ENCODE measurements at places on chromosomes 2 and 18. TPM values are rescaled to one million over a fixed set of nuclear protein-coding genes. Genes with fewer than 3 reads are reported as not detected.

GRCh38 chr2:219634951-219635751, 7.7 kb downstream of the SLC4A3 start:
- DNase-seq: no peak

GRCh38 chr2:190468814-190469569, 60.8 kb downstream of the MFSD6 start:
- no peak for DNase-seq

GRCh38 chr2:191818725-191819350, 28.1 kb downstream of the CAVIN2 start:
- DNase-seq: no peak

DNA sequence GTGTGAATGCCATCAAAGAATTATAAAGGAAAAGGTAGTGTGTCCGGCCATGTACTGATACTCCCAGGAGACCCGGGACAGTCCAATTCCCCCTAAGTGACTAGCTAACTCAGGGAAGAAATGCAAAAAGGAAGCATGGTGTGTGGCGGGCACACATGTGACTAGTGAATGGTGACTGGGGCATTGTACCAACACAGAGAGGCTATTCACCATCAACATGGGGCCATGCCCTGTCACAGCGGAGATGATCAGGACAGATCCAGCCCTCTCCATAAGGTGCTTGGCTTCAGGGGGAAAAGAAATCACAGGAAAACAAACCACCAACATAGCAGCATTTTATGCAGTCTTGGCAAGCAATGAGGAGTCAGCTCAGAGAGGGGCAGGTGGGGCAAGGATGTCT, 34.3 kb downstream of the FAM168B start:
- no peak for DNase-seq

- DNase-seq: no peak
Measured at GRCh38 chr2:125259451-125259850, 1234.4 kb downstream of the CNTNAP5 start.

GRCh38 chr2:39737661-39738060, 41.4 kb downstream of the THUMPD2 start:
- no peak for DNase-seq

GRCh38 chr2:29113891-29114321, 1.3 kb upstream of the CLIP4 start:
- DNase-seq: no peak

DNA sequence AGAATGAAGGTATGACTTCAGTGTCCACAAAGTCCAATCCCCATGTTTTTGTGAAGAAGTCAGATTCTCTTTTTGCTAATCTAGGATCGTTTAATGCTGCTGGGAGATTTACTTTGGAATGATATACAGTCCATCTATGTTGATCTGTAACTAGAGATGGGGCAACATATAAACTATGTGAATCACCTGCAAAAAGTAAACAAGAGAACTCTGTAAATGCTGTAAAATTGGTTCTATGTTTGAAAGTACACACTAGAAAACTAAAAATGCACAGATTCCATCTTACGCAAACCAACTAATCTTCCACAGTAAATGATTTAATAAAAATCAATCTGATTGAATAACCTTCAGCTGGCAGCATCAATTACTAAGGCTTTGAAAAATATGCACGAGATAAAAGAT, 37.5 kb downstream of the VPS54 start:
- DNase-seq: no peak

The PCBP1 gene
- total RNA-seq: 444 TPM

The HRH4 gene
- total RNA-seq: 0.43 TPM

DNA sequence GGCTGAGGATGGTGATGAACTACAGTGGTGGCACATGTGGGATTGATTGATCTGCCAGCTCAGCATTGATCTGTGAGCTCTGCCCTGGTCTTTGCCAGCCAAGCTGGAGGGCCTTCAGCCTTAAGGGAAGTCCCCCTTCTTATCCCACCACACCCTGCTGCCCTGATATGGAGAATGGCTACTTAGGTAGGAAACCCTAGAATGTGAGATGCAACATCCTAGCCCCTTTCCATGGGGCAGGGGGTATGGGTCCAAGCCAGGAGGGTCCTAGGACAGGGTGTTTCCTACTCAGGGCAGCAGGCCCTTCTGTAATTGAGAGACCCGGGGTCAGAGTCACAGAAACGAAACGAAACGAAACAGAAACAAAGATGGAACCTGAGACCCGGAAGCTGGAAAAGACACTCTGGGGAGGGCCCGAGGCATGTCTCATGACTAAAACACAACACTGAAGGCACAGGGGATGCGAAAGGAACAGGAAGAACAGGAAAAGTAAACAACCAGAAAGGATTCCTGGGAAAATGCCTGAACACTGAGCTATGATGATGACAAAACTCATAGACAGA, 16.9 kb upstream of the SULT1C2 start:
- DNase-seq: no peak

The TMEM214 gene
- 52.4 TPM for total RNA-seq

DNA sequence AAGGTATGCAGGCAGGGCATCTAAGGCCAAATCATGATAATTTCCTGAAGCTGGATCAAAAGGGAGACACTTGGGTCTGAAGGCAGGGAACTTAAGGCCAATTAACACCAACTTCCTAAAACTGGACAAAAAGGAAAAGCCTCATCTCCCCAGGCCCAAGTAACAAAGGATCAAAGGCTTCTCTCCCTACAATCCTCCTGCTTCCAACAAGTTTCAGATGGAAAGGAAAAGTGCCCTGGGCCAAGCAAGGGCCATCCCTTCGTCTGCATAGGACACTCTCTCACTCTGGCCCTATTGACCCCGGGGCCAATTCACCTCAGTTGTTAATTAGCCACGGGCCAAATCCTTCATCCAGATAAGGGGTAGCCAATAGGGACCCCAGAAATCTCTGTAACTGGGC, 1335.8 kb upstream of the CDH2 start:
- no peak for DNase-seq

GRCh38 chr2:173690349-173690748, 274.8 kb downstream of the SP3 start:
- no peak for DNase-seq

The FAM237A gene
- total RNA-seq: not detected

DNA sequence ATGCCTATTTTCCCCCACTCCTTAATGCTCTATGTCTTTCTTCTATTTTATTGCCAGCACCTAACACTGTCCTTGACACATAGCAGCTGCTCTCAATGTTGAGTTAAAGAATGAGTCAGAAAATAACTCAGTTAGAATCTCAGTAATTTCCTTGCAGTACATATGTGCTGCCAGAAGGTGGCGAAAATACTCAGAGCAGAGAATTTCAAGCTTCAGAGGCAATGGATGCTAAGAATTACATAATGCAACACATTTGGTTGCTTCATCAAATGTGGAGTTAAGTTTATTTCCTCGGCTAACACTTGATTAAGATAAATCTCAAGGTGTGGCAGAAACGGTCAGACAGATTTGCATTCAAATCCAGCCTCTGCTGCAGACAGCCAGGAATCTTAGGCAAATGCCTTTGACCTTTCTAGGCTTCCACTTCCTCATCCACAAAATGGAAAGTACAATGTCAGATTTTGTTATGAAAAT, 105.6 kb downstream of the VSNL1 start:
- peak; percentile 53 for DNase-seq

DNA sequence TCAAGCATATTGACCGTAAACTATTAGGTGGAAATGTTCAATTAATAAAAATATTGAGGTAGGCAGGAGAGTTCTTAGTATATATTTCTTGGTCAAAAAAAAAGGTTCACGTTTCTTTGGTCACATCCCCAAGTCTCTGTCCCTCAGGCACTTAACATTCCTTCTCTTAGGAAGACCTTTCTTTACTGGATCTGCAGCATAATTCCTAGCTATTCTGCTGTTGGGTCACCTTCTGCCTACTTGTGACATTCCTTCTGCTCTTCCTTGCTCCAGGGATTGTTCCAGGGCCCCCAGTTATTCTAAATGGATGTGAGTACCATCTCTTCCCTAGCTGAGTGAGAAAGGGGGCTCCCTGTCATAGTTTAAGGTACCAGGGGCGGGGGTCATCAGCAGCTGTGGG, 4.2 kb downstream of the UGP2 start:
- no peak for DNase-seq

GRCh38 chr2:179180242-179180641, 84.4 kb downstream of the SESTD1 start:
- DNase-seq: no peak

DNA sequence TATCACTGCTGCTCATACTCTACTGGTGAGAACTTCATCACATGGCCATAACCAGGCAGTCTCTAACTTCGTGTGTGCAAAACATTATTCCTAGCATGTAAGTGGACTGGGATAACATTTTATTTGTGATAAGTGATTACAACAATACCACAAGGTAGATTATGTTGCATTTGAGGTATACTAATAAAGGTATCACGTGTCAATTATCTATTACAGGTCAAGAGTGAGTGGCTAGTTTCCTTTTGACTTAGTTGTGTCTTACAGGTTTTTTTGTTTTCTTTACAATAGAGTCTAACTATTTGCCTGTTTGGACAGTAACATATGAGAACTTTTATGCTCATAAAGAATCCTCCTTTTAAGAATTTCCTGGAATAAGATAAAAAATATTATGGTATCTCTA, 67.2 kb upstream of the DSC1 start:
- DNase-seq: no peak

DNA sequence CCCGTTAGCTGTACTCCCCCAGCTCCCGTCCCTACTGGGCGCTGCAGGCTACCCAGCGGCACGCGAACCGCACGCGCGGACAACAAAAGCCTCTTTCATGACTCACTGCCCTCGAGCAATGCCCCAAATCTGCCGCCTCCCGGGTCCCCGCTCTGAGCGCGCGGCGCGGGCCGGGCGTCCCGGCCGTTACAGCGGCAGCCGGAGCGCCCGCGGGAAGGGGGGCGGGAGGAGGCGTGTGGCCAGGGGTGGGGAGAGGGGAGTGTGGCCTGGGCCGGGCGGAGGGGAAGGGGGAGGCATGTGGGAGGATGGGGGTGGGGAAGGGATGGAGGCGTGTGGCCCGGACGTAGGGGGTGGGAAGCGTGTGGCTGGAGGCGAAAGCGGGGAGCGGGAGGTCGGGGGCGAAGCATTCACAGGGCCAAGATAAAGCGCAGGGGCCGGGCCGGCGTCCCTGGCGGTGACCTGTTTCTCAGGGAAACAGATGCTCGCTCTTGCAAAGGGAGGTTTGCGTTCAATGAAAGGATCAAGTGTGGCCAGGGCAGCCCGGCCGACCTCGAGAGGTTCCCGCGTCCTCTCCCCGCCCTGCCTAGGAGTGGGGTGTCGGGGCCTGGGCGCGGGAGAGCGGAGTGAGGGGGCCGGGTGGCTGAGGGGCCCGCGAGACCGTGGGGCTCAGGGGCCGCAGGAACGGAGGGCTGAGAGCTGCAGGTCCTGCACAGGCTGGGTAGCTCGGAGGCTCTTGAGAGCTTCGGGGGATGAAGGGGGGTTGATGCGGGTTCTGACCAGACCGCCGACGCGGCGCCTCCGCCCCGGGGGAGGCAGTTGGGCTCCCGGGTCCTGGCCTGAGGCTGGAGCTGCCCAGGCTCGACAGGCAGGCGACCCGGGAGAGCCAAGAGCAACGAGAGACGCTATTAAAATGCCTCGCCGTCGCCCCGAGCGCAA, 3.5 kb upstream of the NEUROD1 start:
- peak; percentile 31 for DNase-seq

DNA sequence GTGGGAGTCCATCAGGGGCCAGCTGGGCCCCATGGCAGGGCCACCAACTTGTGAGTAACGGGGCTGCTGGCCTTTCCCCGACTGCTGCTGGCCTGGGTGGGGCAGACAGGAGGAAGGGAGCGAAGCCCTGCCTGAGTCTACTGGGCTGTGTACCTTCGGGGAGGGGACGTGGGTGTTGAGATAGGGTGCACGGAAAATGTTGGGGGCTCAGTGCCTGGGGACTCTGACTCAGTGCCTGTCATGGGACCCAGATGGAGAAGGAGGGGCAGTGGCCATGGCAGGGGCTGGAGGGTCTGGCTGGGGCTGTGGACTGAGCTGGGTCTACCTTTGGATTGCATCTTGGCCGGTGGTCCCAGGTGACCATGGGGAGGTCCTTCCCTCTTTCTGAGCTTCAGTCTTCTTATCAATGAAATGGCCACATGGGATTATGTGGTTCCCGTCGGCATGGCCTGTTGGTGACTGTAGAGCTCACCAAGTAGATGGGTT, 4.0 kb downstream of the SLC4A3 start:
- no peak for DNase-seq

The EFHD1 gene
- total RNA-seq: 0.61 TPM

DNA sequence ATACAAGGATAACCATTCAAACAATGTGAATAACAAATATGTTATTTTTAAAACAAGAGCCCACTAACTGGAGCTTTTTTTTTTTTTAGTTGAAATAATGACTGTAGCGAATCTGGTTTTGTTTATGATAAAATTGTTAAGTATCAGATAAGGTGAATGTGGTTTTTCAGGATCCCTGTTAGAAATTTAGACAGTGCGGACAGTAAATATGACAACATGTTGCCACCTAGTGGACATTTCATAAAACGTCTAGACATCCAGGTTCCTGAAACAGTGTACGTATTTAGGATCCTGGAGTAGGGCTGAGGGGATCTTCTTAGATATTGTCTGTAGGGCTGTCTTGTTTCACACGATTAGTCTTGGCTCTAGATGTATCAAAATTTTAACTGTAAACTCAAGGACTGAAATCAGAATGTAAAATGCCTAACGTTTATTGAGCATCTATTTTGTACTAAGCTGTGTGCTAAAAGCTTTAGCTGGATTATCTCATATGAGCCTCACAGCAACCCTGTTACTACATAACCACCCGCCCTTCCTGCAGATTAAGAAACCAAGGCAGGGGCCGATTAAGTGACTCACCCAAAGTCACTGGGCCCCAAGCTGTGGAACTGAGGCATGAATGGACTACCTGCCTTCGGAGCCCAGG, 23.9 kb upstream of the CCDC68 start:
- no peak for DNase-seq

GRCh38 chr2:218002143-218002844, 501 bp downstream of the TNS1 start:
- DNase-seq: no peak

The RTN4 gene
- total RNA-seq: 96.7 TPM

DNA sequence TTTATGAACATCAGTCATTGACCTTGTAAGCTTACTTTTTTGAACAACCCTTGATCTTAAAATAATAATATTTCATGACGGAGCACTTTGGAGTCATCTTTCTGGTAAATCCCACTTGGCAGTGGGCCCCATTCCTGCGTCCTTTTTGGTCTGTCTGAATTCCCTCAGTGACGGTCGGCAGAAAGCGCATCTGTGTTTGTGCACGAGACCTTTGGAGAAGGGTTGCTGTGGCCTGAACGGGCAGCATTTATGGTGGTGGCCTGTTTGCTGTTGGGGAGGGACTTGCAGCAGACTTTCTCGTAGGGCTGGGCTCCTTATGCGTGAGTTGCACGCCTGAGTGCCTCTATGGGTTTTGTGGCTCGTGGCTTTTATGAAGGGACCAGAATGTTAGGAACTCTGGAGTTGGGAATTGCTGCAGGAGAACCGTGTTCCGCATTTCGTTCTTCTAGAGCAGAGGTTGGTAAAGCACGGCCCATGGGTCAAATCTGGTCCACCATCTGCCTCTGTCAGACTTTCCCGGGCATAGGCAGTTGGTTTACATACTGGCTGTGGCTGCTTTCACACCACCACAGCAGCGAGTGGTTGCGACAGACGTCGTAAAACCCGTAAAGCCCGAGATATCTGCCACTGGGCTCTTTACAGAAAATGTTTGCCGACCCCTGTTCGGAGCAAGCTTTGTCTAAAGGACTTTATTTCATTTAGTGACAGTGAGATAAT, 30.8 kb downstream of the LPIN1 start:
- DNase-seq: no peak
